ENCODE measurements at places on chromosomes 7 and 10.

- DNase-seq = no peak
These were observed 92.1 kb downstream of the CYP51A1 start for GRCh38 chr7:92042056-92042737.

- no peak for DNase-seq
These were observed 17.0 kb downstream of the TRPV5 start for GRCh38 chr7:142916508-142916907.

DNA sequence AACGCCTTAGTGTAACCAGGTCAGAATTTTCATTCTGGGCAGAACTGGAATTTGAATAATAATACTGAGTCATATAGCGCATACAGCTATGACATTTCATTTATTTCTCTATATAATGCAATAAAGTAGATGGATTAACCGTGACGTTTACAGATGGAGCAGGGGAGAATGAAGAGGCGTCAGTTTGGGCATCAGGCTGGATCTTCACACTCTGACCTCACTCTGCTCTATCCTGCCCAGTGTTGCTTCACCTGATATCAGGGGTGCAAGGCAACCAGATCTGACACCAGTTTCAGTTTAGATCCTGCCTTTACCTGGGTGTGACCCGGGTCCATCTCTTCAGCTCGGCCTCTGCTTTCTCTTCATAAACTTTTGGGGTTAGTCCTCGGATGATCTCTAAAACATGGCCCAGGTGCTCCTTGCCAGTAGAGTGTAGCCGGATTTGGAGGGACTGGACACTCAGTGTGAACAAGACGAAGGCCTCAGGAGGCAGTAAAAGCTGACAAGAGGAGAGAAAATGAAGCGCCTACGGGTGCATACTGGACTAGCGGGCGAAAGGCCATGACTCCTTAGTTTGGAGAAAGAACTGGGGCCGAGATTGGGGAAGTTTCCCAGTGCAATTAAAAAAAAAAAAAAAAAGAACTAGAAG lies 1.4 kb upstream of the ZYX start:
- no peak for DNase-seq

GRCh38 chr10:33112831-33113455 lies 154.9 kb upstream of the ITGB1 start:
- no peak for DNase-seq

GRCh38 chr7:133804127-133804526 lies 323.0 kb upstream of the LRGUK start:
- no peak for DNase-seq

DNA sequence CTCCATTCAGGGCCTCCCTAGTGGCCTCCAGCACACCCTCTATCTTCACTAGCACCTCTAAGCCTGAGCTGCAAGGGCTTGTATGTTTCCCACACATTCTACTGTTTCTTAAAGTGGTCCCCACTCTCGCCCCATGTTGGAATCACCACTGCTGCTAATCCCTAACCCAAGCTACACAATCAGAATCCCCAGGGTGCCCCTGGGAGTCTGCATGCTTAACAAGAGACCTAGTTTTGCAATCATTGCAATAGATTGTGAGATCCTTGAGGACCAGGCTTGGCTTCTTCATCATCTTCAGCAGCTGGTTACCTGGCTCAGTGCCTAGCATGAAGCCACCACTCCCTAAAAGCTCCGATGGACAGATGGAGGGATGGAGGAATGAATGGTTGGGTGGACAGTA lies 113.9 kb downstream of the MYOF start:
- no peak for DNase-seq

DNA sequence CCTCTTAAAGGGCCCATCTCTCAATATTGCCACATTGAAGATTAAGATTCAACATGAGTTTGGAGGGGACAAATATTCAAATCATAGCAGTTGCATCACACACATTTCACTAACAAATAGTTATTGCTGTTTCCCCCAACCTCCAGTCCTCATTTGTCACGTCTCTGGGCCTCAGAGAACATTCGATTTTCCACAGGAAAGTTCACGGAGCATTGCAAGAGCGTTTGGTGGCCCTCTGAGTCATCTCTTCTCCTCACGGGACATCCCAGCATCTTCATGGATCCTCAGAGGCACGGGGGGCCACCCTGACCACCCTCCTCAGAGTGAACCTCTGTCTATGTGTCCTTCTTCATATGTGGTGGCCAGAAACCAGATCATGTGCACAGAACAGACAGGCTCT lies 50.3 kb upstream of the CHST15 start:
- DNase-seq = no peak

- DNase-seq = no peak
These were observed 604 bp upstream of the CYP3A43 start for GRCh38 chr7:99827040-99827778.

- no peak for DNase-seq
These were observed 699.1 kb downstream of the SUGCT start for GRCh38 chr7:40833888-40834234.

GRCh38 chr10:22986771-22987542 lies 59.1 kb downstream of the ARMC3 start:
- DNase-seq = peak; percentile 44

- DNase-seq = no peak
These were observed 41.3 kb downstream of the PHTF2 start for GRCh38 chr7:77839919-77840318.

All from KBM-7 (cell line).